ENCODE measurements at places on chromosomes 6 and 20.
A peak's percentile ranks its signal among the peaks of the same experiment; 100 is the strongest.

GRCh38 chr6:135066397-135066796, 11.8 kb upstream of the HBS1L start:
- no peak for DNase-seq

- DNase-seq: peak; percentile 35
Observed at GRCh38 chr6:127119102-127120022, 891 bp downstream of the RSPO3 start.

GRCh38 chr20:52746770-52747169, 225.4 kb upstream of the TSHZ2 start:
- no peak for DNase-seq

DNA sequence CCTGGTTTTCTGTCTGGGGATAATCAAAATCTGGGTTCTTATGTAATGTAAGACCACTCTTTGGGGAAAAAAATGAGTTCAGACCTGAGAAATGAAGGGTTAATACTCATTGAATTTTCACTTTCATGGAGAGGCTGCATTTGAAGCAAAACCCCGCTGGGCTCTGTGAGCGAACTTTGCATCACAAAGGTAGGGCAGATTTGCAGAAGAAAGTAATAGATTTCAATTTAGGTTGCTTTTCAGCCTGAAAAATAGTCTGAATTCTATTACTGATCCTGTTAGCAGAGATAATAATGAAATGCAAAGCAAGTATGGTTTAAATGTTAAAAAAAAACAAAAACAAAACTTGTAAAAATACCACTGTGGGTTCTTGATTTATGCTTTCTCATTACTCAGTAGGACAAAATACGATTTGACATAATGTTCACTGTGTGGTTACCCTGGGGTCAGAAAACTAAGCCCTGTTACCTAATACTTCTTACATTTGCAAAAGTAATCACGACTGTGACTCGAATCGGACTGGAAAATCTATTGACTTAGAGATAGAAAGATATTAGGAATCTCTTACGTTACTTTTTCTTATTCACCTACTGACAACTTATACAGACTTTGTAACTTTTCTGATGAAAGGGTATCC, 72.2 kb downstream of the UST start:
- DNase-seq: no peak

DNA sequence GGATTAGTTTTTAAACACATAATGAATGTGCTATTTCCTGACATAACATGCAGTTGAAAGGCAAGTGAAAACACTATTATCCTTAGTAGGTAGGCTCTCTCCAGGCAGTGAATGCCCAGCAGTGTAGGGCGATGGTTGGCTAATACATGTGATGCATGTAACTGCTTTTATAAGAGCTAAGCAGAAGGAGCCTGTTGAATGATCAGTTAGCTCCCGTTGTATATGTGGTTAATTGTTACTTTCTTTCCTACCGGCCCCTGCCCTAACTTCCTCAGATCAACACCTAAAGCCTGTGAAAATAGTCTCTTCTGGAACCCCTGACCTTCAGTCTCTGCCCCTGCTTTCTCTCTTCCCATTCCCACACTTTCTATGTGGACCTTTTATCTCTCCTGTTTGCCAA, 10.5 kb downstream of the SOX4 start:
- DNase-seq: no peak

- DNase-seq: peak; percentile 15
Observed at GRCh38 chr6:18343741-18344140, 43.4 kb upstream of the RNF144B start.

DNA sequence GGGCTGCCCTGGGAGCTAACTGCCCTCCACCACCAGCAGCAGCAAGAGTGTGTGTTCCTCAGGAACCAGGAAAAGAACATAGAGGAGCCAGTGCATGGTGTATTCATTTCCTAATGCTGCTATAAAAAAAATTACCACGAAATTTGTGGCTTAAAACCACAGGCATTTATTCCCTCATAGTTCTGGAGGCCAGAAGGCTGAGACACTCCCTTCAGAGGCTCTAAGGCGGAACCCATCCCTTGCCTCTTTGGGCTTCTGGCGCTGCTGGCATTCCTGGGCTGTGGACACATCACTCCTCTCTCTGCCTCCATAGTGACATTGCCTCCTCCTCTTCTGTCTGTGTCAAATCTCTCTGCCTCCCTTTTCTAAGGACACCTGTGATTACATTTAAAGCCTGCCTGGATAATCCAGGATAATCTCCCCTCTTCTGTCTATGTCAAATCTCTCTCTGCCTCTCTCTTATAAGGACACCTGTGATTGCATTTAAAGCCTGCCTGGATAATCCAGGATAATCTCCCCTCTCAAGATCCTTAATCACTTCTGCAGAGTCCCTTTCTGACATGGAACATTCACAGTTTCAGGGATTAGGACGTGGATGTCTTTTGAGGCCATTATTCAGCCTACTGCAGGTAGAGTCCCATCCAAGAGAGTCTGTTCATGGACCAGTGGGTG, 54.7 kb downstream of the NDUFAF5 start:
- DNase-seq: peak; percentile 30

GRCh38 chr20:46324960-46325703, 16.8 kb upstream of the CDH22 start:
- peak; percentile 50 for DNase-seq

DNA sequence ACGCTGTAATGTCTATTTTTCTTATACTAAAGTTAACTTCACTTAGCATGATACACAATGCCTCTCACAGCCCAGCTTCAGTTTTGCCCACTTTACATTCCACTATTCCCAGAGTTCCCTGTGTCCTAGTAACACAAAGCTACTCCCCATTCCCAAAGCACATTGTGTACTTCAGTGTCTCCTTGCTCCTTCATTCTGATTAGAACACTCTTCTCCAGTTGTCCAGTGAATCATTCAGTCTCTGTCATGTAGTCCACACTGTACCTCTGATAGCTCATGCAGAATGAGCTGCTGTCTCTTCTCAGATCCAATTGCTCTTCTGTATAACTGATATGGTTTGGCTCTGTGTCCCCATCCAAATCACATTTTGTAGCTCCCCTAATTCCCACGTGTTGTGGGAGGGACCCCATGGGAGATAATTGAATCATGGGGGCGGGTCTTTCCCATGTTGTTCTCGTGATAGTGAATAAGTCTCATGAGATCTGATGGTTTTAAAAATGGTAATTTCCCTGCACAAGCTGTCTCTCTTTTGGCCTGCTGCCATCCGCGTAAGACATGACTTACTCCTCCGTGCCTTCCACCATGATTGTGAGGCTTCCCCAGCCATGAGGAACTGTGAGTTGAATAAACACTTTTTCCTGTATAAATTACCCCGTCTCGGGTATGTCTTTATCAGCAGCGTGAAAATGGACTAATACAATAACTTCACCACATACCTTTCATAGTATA, 2.1 kb upstream of the TMX4 start:
- DNase-seq: no peak

DNA sequence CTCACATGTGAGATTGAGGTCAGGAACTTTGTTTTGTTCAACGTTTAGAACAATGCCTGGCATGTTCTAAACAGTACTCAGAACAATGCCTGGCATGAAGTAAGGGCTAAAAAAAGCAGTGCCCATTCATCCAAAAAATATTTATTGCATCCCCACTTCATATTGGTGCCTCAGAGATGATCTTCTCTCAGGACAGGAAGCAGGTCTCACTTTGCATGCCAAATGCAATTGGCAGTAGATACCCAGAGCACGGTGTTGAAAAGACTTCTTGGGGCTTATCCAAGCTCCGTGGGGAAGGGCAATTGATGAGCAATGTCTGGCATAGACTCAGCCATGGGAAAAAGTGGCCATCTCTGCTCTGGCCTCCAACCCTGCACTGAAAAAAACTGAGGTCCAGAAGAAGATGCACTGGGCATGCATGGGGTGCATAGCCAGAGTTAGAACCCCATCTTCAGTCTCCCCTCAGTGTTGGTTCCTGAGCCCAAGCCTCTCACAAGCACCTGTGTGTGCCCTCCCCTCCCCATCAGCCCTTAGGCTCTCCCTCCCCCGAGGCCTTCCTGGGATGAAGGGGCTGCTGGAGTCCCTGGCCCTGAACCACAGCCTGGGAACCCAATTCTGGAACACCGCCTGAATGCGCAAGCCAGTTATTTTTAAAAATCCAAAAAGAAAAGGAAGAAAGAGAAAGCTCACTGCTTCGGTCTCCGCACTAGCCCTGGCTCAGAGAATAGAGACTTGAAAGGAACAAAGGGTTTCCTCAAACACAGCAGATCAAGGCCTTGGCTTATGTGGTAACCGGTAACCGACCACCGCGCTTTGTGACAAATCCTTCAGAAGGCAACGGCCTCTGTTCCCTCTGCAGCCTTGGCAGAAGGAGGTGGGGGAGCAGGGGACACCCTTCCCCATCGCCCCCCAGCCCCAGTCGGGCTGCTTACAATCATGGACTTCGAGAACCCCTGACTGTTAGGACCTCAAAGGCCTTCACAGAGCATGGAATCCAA, 78.5 kb upstream of the SIRPA start:
- DNase-seq: no peak

DNA sequence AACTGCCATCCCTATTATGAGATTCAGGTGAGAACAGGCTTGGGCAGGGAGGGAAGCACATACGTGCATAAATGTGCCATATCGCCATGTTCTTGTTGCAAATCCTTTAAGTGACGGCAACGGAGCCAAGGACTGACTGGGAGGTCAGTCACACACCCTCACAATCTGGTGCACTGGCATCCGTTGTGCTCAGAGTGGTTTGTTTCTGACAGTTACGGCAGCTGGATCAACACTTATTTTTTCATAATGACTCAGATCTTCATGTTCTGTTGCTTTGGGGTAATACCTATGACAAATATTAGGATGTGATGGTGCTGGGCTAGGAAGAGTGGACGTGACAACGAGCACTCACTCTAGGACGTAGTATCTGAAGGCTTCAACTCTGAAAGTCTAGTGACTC, 56.2 kb upstream of the PREP start:
- no peak for DNase-seq

DNA sequence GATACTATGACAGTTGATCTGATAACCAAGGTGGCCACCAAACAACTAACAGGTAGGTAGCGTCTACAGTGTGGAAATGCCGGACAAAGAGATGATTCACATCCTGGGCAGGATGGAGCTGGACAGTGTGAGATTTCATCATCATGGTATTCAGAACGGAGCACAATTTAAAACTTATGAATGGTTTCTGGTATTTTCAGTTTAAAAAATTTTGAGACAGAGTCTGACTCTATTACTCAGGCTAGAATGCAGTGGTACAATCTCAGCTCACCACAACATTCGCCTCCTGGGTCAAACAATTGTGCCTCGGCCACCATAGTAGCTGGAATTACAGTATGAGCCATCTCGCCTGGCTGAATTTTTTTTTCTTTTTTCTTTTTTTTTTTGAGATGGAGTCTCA, 43.8 kb downstream of the CEP57L1 start:
- DNase-seq: no peak

DNA sequence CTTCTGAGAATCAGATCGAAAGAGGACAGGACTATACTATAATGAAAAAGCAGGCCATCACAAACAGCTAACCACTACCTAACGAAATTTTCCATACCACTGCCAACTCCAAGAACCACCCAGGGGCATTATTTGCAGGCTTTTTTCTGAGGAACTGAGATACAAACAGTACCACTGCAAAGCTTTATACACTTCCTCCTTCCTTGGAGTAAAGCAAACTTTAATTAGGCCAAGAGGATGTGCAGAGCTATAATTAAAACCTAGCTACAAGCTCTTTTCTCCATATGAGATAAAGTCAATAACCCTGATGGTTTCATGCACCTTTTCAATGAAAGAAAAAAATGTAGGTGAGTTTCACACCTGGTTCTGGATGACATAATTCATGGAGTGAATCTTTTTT, 68.5 kb downstream of the ELOVL5 start:
- no peak for DNase-seq

DNA sequence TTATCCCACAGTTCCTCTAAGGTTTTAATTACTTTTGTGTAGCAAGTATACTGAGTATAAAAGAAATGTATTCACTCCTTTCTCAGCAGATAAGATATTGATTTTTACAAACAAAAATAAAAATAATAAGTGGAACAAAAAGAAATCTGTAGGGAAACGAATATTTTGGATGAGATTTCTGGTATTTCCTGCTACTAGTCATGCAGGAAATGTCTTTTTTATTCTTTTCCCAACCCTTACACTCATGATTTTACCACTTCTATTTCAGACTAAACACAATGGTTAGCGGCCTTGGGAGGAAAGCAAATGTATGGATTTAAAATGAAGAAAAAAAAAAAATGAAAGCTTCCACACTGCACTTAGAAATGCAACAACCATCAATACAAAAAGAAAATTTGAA, 580.5 kb upstream of the MARCKS start:
- DNase-seq: no peak

- DNase-seq: no peak
Observed at GRCh38 chr6:129324345-129324744, 385.6 kb downstream of the ARHGAP18 start.

DNA sequence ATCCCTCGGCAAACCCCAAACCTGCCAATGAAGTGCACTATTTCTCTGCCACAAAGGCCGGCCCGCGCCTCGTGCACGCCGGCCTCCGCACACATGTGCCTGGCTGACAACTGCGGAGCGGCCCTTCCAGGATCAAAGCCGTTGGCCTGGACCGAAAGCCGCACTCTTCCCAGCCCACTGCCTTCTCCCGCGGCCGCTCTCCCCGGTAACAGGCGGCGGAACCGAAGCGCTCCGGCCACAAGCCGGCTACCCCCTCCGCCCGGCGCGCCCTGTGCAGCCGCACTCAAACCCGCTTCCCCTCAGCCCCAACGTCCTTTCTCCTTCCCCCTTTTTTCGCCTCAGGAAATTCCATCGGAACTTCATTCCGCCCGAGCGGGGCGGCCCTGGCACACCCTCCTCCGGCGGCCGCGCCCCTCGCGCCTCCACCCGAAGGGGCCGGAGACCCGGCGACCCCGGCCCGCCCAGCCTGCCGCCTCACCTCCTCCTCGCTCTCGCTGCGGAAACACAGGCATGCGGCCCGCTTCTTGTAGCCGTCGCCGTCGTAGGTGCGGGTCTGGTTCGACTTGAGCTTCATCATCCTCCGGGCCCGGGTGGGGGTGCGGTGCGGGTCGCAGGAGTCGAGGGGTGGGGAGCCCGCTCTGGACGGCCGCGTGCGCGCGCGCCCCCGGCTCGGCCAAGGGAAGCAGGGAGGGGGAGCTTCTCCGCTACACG, 528 bp downstream of the NUDT3 start:
- peak; percentile 55 for DNase-seq

DNA sequence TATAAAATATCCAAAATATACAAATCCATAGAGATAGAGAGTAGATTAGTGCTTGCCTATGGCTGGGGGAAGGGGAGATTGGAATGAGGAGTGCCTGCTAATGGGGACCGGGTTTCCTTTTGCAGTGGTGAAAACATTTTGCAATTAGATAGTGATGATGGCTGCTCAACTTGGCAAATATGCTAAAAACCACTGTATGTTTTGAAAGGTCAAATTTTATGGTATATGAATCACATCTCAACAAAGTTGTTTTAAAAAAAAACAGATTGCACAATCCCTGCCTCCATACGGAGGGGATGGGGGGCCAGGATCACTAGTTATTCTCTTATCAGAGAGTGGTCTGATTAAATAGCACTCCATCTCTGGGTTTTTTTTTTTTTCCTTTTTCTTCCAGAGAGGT, 76.9 kb upstream of the RIPOR2 start:
- no peak for DNase-seq

- DNase-seq: no peak
Observed at GRCh38 chr6:82554666-82555065, 191.0 kb downstream of the TPBG start.

- DNase-seq: no peak
Observed at GRCh38 chr6:13678255-13678983, 33.2 kb downstream of the RANBP9 start.

GRCh38 chr6:133921249-133921859, 31.7 kb upstream of the TBPL1 start:
- peak; percentile 71 for DNase-seq

- no peak for DNase-seq
Observed at GRCh38 chr6:6742535-6742934, 154.0 kb downstream of the LY86 start.

GRCh38 chr6:150496629-150497028, 103.1 kb upstream of the PLEKHG1 start:
- DNase-seq: no peak

All from AG08396 (cell line).